ENCODE measurements at places on chromosomes 11 and 22.

GRCh38 chr11:79822766-79823165, 381.9 kb upstream of the TENM4 start:
- no peak for DNase-seq

GRCh38 chr11:107591378-107592230, 657 bp downstream of the ELMOD1 start:
- DNase-seq: peak; percentile 55

DNA sequence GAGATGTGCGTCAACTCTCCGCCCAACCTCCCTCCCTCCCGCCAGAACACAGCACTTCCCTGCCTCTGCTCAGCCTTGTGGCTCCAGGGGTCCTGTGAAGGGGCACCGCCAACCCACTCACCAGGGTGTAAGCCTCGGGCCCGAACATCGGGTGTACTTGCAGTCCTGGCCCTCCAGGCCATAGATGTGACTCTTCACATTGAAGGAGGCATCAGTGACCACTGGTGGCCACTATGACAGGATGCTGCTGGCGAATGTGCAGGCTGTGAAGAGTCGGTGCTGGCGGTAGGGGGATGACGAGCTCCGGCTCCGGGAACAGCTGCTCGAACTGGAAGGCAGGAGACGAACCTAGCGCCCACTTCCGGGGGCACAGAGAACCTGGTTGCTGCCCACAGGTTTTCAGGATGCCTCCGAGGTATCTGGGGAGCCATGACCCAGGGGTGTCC, 97.4 kb downstream of the MED15 start:
- DNase-seq: no peak

DNA sequence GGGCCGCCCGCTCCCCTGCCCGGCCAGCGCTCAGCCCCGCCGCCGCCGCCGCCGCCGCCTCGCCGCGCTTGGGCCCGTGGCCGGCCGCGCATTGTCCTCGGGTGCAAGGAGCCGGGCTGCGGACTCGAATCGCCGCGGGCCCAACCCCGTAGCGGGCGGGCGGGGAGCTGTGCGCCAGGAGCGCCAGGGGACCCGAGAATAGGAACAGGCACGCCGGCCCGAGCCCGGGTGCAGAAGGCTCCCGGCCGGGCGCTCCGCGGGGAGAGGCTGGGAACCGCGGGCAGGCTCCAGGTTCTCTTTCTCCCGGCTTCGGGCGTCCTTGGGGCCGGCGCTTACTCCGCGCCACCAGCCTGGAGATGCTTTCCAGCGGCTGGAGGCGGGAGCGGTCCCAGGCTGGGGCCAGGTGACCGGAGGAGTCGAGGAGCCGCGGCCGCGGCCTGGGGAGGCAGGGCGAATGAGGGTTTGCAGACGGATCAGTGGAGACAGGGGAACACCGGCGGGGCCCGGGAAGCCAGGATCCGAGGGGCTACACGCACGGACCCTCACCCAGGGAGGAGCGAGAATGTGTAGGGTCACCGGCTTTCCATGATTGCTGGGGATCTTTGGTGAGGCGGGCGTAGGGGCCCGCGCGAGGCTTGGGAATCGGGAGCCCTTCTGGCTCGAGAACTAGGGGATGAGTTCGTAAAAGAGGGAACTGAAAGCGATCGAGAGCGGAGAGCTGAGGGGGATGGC, 726 bp downstream of the PKNOX2 start:
- DNase-seq: peak; percentile 64

DNA sequence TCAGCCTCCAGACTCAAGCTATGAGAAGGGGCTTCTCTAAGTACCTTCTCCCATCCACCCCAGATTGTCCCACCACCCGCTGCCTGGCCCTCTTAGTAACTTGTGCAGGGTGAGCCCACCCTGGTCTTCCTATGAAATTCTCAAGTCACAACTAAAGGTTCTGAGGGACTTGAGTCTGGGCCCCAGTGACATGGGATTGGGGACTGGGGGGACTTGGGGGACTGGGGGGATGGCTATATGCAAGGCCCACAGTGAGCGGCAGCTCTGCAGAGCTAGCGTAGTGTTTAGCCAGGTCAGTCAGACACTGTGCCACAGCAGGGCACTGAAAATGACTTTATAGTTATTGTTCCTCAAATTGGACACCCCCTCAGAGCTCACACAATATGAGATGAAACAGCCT, 622.3 kb upstream of the CADM1 start:
- no peak for DNase-seq

DNA sequence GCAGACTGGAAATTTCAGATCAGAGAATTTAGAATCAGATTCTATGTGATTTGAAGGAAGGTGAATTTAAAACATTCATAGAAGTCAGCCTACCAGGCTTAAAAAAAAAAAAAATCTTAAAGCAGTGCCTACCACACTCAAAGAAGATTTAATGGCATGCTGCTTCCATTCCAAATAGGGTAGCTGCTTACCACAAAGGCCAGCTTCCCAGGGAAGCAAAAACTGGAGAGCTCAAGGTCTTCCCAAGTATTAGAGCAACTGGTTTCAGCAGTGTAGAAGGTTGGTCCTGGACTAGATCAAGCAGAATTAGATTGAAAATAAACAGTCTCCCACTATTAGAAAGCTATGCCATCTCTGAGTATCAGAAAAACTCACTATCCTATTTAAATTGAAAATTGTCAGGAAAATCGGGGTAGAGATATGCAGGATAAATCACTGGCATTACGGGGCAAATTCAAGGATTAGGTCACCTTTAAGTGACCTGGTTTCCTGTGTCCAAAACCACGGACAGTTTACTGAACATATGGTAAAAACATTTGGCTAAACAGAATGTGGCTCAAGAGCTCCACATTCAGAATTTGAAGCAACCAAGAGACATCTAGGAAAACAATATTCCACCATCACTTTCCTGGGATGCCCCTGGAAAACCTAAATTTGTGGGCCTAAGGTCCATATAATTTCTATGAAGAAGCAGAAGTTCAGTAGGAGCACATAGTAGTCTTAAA, 1.3 kb downstream of the C11orf42 start:
- DNase-seq: no peak

DNA sequence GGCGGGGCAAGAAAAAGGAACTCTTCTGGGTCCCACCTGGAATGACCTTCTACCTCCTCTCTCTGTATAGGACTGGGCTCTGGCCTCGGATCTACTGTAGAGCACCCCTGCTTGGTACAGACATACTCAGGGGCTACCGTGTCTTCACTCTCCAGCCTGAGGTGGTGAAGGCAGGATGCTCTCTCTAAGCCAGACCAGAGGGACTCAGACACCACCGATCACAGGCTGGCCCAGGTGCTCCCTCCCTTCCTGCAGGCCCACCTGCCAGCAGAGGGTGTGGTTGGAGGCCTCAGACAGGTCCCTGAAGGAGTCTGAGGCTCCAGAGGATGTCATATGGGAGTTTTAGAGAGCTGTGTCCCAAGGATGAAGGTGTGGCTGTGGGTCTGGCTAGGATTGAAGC, 4.1 kb downstream of the NHERF4 start:
- no peak for DNase-seq

- DNase-seq: no peak
Observed at GRCh38 chr11:43735961-43736360, 55.4 kb downstream of the HSD17B12 start.

DNA sequence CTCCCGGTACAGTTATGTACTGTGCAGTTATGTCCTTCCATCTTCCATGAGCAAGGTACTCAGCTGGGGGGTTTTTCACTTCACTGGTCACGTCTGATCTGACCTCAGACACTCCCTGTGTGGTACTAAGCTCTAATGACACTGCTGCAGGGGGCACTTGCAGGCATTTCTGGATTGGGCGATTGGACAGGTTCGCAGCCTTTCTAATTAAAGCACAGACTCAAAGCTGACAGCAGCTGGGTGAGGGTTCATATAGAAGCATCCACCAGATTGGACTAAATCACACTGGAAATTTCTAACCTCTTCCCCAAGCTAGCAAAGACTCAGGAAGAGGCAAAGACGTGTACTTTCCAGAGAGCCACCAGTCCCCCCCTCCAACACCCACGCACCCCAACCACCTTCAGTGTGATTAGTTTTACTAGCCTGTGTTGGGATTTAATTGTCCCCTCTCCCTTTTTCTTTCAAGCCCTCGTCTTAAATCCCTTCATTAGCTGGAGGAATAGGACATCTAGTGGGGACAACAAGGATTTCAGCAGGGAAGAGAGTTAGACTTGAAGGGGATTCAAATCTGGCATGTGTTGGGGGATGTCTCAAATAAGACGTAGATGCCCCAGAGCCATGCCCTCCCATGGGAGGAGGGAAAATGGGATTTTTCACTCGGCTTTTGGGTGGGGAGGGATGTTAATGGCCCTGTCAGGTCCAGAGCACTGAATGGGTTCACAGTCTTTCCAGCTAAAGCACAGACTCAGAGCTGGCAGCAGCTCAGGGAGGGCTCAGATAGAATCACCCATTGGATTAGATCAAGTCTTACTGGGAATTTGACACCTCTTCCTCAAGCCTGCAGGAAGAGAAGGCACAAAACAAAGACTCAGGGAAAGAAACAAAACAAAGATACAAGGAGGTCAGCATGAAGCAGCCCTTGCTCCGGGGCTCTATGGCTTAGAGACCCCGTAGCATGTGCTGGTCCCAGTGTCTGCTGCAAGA, 10.9 kb downstream of the INS start:
- no peak for DNase-seq

GRCh38 chr11:74307434-74307833, 4.0 kb downstream of the P4HA3 start:
- no peak for DNase-seq

GRCh38 chr11:22133776-22134175, 59.1 kb upstream of the ANO5 start:
- DNase-seq: no peak

GRCh38 chr11:15278128-15278527, 163.4 kb downstream of the INSC start:
- DNase-seq: no peak

GRCh38 chr11:108093128-108093904, 28.1 kb upstream of the ACAT1 start:
- no peak for DNase-seq

- no peak for DNase-seq
Observed at GRCh38 chr11:11968511-11969280, 39.7 kb downstream of the DKK3 start.

- DNase-seq: no peak
Observed at GRCh38 chr22:45455212-45455611, 41.7 kb downstream of the RIBC2 start.

- peak; percentile 12 for DNase-seq
Observed at GRCh38 chr22:32119568-32120235, 39.4 kb downstream of the C22orf42 start.

- no peak for DNase-seq
Observed at GRCh38 chr11:12069066-12069676, 41.2 kb upstream of the MICAL2 start.

GRCh38 chr11:123168955-123169484, 26.0 kb downstream of the CLMP start:
- DNase-seq: no peak

DNA sequence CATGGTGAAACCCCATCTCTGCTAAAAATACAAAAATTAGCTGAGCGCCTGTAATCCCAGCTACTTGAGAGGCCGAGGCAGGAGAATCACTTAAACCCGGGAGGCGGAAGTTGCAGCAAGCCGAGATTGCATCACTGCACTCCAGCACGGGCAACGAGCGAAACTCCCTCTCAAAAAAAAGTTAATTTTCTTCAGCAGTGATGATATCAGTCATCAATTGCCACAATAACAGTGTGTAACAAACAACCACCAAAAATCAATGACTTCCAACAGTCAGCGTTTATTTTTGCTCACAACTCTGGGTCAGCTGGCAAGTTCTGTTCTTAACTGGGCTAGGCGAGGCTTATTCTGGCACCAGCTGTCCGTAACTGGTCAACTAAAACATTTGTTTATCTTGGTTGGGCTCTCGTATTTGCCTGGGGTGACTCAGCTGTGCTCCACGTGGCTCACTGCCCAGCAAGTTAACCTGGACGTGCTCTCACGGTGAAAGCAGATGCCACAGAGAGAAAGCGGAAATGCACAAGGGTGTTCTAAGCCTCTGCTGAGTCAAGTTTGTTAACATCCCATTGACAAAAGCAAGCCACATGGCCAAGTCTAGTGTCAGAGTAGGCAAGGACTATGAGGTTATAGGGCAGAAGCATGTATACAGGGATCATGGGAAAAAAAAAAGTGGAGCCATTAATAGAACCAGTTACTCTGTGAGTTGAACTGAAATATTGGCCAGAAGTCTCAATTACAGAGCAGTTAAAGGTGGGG, 52.1 kb downstream of the LHFPL7 start:
- no peak for DNase-seq

- DNase-seq: no peak
Observed at GRCh38 chr11:85096939-85097338, 530.2 kb downstream of the DLG2 start.

DNA sequence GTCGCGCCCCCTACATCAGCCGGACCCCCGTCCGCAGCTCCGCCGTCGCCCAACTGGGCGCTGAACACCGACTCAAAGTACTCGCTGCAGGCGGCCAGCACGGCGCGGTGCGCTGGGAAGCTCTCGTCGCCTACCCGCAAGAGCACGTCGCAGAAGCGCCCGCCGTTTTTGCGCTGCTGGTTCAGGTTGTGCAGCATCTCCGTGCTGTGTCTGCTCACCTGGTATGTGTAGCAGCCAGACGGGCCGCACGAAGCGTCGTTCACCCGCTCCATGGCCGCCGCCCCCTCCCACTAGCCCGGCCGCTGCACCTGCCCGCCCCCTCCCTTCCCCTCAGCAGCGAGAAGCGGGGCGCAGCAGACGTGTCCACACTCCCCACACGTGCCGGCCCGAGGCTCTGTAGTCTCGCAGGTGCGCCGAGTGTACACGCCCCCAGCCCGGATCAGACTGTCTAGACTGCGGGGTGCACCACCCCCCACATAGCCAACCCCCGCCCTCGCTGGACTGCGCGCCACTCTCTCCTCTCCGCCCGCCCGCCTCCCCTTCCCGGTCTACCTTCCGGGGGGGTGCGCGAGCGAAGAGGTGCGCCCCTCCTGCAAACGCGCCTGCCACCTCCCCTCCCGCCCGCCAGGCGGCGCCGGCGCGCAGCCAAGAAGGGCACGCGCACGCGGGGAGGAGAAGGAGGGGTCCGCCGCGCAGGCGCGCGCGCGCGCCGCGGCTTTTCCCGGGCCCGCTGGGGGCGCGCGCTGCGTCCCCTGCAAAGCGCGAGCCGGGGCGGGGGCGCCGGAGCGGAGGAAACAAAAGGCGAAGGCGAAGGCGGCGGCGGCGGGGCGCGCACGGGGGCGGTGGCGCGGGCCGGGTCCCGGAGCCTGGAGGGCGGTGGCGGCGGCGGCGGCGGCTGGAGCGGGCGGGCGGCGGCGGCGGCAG, 553 bp downstream of the PATZ1 start:
- DNase-seq: peak; percentile 95

DNA sequence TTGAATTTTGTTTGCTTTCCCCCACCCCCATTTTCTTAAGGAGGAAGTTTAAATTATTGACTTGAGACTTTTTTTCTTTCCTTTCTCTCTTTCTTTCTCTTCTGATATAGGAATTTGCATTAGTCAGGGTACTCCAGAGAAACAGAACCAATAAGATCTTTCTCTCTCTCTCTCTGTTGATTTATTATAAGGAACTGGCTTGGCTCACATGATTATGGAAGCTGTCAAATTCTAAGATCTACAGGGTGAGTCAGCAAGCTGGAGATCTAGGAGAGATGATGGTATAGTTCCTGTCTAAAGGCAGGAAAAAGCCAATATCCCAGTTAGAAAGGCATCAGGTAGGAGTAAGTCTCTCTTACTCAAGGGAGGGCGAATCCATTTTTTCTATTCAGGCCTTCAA, 64.0 kb downstream of the CCDC81 start:
- DNase-seq: no peak

GRCh38 chr22:48103126-48103875, 1340.9 kb downstream of the TBC1D22A start:
- no peak for DNase-seq

GRCh38 chr11:63985812-63986155, 454 bp upstream of the OTUB1 start:
- DNase-seq: peak; percentile 83
